ENCODE measurements at places on chromosomes 11 and 22. TPM values are rescaled to one million over a fixed set of nuclear protein-coding genes. Genes with fewer than 3 reads are reported as not detected.

Gene VSIG10L2
- not detected for total RNA-seq

Gene CSNK1E
- total RNA-seq, result 102 TPM

Gene TPH1
- total RNA-seq, result under 0.01 TPM

Gene MPST
- total RNA-seq, result 111 TPM

Gene GRIK4
- total RNA-seq, result not detected

Gene NCF4
- total RNA-seq, result not detected

Gene IGSF9B
- not detected for total RNA-seq

Gene BBOX1
- not detected for total RNA-seq

Gene GDPD4
- not detected for total RNA-seq

Gene SLCO2B1
- 0.32 TPM for total RNA-seq

Gene FAT3
- total RNA-seq, result 0.49 TPM

Gene XKR3
- total RNA-seq, result not detected

Gene MS4A2
- not detected for total RNA-seq

Gene CARD18
- total RNA-seq, result not detected

Gene SLC22A8
- total RNA-seq, result not detected
